ENCODE measurements at places on chromosomes 5 and 9. TPM values are rescaled to one million over a fixed set of nuclear protein-coding genes. Genes with fewer than 3 reads are reported as not detected.

DNA sequence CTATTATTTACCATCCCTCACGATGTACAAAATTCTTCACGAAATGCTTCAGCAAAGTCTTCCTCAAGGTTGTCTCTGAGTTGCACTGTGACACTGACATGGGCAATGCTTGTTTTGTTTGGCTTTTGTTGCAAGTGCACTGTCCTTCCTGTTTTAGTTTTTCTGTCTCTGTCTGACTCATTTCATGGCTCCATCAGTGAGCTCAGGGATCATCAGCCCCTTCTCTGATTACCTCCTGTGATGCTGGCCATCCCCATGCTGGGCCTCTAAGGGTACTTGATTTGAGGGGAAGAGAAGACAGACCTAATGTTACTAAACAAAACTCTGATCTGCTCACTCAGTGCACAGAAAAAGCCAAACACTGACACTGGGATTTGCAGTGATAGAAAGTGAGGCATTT lies 37.6 kb upstream of the STX17 start:
- DNase-seq, result no peak

- DNase-seq, result no peak
Observed at GRCh38 chr5:146052780-146053179, 52.6 kb downstream of the PLAC8L1 start.

KIF4B gene
- polyA plus RNA-seq, result not detected

DNA sequence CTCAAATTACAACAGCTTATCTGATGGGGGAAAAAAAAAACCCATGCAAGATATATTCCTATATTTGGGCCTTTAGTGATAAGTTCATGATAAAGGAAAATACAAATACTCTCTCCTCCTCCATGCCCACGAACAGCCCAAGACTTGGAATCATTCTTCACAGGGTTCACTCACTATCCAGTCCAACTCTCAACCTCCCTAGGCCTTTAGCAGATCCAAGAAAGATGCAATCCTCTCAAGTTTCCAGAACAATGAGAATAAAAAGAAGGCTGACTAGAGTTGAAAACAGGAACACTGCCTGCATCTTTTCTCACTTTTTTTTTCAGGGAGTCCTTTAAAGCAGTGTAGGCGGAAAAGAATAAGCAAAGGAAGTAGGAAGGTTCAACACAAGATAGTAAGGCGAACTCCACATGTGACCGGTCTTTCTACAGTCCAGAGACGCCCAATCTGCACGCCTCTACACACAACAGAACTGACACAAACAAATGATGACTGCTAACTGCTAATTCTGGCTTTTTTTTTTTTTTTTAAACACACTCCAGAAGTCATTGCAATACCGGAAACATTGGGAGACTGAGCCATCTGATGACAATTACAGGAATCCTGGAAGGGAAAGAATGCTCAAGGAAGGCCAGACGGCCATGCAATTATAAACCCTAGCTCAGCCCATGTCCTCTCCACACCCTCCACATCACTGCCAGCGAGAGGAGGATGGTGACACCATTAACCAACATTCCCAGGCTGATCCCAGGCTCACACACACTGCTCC lies 75.4 kb downstream of the BNC2 start:
- no peak for DNase-seq

DEPDC1B gene
- 9.7 TPM for polyA plus RNA-seq

Measured in keratinocyte (primary cell).